ENCODE measurements at places on chromosomes 1 and 21.

DNA sequence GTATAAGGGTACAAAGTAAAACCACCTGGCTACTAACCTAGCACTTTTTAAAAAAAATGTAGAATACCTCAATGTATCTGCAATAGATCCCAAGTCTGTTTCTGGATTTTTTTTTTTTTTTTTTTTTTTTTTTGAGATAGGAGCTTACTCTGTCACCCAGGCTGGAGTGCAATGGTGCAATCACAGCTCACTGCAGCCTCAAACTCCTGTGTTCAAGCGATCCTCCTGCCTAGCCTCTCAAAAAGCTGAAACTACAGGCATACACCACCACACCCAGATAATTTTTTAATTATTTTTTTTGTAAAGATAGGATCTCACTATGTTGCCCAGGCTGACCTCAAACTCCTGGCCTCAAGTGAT is 537.5 kb upstream of the CAMK1G start:
- DNase-seq: no peak

DNA sequence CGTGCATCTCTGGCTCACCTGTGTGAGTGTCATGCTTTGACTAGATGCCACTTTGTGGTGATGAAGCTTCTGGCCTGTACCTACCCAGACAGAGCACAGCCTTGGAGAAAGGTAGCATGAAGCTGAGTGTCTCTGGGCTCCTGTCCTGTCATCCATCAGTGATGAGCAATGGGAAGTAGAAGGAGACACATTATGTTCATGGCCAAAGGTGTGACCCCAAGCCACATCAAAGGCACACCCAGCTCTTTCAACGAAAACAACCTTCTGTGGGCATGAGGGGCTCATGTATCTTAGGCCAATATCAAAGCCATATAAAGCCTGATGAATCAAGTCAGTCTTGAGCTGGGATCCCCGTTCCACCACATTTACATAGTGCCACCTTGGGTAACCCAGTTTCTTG is 1.0 kb upstream of the CLIC6 start:
- no peak for DNase-seq

DNA sequence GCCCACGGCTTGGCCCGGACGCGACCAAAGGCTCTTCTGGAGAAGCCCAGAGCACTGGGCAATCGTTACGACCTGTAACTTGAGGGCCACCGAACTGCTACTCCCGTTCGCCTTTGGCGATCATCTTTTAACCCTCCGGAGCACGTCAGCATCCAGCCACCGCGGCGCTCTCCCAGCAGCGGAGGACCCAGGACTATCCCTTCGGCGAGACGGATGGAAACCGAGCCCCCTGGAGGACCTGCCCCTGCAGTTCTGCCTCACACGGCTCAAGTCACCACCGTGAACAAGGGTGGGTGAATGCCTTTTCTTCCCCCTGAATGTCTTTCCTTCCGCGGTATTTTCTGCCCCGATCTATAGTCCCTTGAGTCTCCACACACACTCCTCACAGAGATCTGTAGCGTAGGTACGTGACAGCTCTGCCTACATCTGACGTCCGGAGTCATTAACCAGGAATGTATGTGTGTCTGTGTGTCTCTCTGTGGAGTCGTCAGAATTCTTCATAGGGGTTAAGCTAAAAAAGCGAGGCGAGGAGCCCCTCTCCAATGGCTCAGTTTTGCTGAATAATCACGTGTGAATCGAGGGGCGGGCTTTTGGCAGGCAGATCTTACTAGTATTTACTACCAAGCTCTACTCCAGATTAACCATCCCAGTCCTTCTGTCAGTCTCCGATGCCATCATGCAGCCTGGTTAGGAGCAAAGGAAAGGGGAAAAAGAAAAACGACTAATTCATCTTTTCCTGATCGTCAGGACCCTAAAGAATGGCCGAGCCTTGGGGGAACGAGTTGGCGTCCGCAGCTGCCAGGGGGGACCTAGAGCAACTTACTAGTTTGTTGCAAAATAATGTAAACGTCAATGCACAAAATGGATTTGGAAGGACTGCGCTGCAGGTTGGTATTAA is at the start of gene CDKN2C:
Gene CDKN2C (plus strand): TSS at position 635 of the 898 bp plus-strand sequence. CDS start 124 bp downstream, at position 759.
- DNase-seq: peak; percentile 98

GRCh38 chr1:22038036-22038435 is 14.5 kb upstream of the CDC42 start:
- no peak for DNase-seq

DNA sequence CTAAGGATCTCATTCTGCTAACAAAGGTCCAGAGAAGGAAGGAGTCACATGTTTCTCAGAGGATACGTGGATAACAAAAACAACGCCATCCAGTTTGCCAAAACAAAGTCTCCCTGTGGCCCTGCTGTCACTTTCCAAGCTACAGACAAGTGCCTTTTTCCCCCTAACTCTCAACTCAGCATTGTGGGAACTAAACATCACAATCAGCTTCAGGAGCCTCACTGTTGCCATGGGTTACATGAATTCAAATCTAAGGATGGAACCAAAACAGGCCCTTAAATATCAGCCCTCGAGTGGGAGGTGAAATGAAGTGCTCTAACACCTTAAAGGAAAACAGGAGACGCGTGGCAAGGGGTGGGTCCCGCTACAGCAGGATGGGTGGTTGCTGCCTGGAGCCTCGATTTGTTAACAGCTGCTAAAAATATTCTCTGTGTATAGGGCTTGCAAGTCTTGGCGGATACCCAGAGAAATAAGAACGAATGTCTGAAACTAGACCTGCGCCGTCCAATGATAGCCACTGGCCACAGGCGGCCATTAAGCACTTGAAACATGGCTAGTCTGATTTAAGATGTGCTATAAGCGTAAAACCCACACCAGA is 66.4 kb upstream of the SOD1 start:
- DNase-seq: no peak

GRCh38 chr1:182835806-182836205 is 3.3 kb upstream of the DHX9 start:
- no peak for DNase-seq

GRCh38 chr1:233597489-233597901 is 16.4 kb upstream of the KCNK1 start:
- DNase-seq: no peak

DNA sequence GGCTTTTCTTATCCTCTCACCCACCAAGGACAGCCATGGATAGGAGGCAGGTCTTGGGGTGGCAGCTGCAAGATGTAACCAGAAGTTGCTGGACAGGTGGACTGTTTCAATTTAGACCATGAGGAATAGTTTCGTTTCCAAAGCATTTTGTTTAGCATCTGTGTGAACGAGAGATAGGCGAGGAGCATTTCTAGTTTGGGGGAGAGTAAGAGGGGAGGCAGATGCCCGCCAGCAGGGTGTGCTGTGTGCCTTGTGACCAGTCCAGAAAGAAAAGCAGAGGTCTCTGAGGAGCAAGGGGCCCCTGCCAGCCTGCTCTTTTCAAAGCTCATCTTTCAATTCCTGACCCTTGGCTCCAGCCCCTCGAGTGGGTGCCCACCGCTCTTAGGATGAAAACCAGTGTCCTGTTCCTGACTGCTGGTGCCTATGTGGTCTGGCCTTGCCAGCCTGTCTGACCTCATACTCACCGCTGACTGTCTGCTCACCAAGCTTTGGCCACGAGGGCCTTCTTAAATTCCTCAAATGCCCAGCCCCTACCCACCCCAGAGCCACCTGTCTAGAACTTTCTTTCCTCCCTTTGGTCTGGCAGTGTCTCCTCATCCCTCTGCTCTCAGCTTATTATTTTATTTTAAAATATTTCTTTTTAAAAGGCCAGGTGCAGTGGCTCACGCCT is 8.5 kb downstream of the SERINC2 start:
- DNase-seq: no peak
